HL-60 (cell line): ENCODE measurements at places on chromosomes 12 and 14.

DNA sequence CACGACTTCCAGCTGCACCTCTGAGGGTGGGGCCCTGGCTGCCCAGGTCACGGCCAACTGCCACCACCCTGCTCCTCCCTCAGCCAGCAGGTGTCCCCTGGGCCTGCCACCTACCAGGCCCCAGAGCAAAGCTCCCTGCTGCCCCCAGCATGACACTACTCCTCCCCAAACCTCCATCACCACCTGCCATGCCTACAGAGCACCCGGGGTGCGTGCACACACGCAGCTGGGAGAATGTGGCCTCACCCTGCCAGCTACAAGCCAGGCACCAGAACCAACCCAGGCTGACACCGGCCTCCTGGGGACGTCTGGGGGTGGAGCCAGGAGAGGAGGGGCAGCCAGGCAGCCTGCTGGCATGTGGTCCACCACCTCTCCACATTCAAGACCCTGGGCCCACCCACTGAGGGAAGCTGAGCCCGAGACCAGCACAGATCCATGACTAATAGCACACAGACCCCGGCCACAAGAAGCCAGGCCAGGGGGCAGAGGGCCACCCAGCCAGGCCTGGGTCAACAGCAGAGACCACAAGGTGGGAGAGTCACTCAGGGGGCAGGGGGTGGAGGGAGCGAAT is 3.4 kb downstream of the JAG2 start:
- no peak for DNase-seq

GRCh38 chr12:53160000-53160399 is 20.5 kb upstream of the ZNF740 start:
- no peak for DNase-seq

- DNase-seq: no peak
Measured at GRCh38 chr14:76834241-76834661, 8.0 kb downstream of the LRRC74A start.

- DNase-seq: no peak
Measured at GRCh38 chr14:102764220-102764671, 13.0 kb upstream of the TRAF3 start.

- DNase-seq: no peak
Measured at GRCh38 chr12:53115891-53116648, 12.8 kb downstream of the SOAT2 start.

- DNase-seq: no peak
Measured at GRCh38 chr14:104908303-104908702, 16.4 kb upstream of the PLD4 start.

- no peak for DNase-seq
Measured at GRCh38 chr12:32024884-32025592, 65.8 kb downstream of the RESF1 start.

DNA sequence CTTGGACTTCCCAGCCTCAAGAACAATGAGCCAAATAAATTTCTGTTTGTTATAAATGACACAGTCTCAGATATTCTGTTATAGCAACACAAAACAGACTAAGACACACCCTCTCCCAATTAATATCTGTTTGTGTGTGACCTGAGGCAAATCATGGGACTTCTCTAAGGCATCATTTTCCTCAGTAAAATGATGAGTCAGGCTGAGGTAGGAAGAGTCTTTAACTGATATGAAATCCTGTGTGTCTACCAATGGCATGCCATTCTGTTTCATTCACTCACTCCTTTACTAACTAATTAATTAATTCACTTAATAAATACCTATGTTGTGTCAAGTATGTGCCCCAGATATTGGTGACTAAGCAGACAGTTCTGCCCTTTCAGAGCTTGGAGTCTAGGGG is 258.4 kb upstream of the CRY1 start:
- DNase-seq: no peak

DNA sequence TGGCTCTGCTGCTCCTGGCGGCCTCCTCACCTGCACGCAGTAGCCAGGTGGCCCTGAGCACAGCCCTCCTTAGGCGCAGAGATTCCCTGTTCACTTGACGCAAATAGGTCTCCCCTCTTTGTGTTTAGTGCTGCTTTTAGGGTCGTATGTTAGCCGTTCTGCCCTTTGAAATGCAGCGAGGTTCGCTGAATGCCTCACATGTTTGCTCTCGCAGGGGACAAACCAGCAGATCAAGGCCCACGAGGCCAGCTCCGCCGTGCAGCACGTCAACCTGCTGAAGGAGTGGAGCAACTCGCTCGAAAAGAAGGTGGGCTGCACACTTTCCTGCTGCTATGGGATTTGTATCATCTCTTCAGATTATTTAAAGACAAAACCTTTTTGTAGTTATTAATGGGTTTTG is 31.4 kb upstream of the AMN start:
- no peak for DNase-seq

DNA sequence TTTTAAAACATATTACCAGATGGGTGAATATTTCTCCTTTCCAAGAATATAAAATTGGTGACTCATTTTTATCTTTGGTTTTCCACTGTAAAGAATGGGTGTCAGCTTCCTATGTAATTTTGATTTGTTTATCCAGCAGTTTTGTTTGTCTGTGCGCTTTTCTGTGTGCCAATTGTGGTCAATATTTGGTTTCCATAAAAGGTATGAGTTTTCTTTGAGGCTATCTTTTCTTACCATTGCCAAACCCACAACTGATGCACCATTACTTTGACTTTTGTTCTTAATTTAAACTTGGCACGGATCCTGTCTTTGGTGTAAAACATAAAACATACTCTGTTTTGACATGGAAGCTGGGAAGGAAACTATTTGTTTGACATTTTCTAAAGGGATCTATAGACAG is 78.8 kb upstream of the NAV3 start:
- DNase-seq: no peak

GRCh38 chr12:116689979-116690744 is 47.7 kb downstream of the SPRING1 start:
- DNase-seq: no peak

- DNase-seq: no peak
Measured at GRCh38 chr12:49301760-49302159, 6.8 kb downstream of the PRPH start.

- DNase-seq: no peak
Measured at GRCh38 chr14:51304438-51304837, 64.4 kb downstream of the TMX1 start.

DNA sequence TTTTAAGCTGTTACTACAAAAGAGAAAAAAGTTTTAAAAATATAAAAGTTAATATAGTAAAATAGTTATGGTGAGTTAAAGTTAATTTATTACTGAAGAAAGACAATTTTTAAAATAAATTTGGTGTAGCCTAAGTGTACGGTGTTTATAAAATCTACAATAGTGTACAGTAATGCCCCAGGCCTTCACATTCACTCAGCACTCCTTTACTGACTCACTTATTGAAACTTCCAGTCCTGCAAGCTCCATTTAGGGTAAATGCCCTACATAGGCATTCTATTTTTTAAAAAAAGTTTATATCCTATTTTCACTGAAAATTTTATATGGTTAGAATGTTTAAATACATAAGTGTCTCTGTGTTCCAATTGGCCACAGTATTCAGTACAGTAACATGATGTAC is 769.5 kb upstream of the NOVA1 start:
- no peak for DNase-seq

DNA sequence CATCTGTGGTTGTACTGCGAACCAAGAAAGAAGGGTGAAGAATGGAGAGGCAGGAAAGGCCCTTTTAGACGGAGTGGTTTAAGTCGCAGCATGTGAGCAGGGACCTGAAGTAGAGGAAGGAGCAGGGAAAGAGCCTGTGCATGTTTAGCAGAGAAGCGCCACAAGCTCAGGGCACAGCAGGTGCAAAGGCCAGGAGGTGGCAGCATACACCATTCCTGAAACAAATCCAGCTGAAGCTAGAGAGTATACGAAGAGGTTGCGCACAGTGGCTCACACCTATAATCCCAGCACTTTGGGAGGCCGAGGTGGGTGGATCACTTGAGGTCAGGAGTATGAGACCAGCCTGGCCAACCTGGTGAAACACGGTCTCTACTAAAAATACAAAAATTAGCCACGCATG is 49.9 kb downstream of the HELB start:
- DNase-seq: peak; percentile 25

- no peak for DNase-seq
Measured at GRCh38 chr12:104219361-104219892, 3.8 kb downstream of the TXNRD1 start.

GRCh38 chr12:22641353-22642053 is 16.5 kb downstream of the ETNK1 start:
- DNase-seq: no peak

GRCh38 chr12:102063069-102063468 is 1.3 kb upstream of the WASHC3 start:
- DNase-seq: no peak
